ENCODE measurements at places on chromosomes 5 and 9. TPM values are rescaled to one million over a fixed set of nuclear protein-coding genes. Genes with fewer than 3 reads are reported as not detected.
A peak's percentile ranks its signal among the peaks of the same experiment; 100 is the strongest.

DNA sequence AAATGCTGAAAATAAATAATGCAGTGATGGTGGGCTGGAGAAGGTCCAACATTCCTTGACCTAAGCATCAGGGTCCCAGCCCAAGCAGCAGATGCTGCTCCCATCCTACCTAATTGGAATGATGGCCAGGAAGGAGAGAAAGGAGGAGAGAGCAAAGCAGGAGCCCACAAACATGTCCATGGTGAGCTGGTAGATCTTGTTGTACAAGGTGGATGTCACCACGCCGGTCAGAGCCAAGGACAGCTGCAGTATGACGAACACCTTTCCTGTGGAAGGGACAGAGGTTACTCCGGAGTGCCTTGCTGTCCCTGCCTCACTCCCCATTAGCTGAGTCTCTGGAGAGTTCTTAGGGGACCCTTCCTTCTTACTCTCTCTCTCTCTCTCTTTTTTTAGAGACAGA, 4.3 kb downstream of the SLC46A2 start:
- no peak overlapping the region for H3K27ac ChIP-seq
- peaks cover 4% of the 10 kb centered on the region for H3K4me1 ChIP-seq
- H3K27me3 ChIP-seq = peaks cover 15% of the 10 kb centered on the region
- no peak overlapping the region for H3K4me3 ChIP-seq

- H3K27ac ChIP-seq = no peak overlapping the region
- no peaks in the 10 kb centered on the region for H3K36me3 ChIP-seq
- H3K4me3 ChIP-seq = no peak overlapping the region
- no peaks in the 10 kb centered on the region for H3K27me3 ChIP-seq
- DNase-seq = no peak
Observed at GRCh38 chr9:94627287-94627686, 12.0 kb downstream of the FBP1 start.

DNA sequence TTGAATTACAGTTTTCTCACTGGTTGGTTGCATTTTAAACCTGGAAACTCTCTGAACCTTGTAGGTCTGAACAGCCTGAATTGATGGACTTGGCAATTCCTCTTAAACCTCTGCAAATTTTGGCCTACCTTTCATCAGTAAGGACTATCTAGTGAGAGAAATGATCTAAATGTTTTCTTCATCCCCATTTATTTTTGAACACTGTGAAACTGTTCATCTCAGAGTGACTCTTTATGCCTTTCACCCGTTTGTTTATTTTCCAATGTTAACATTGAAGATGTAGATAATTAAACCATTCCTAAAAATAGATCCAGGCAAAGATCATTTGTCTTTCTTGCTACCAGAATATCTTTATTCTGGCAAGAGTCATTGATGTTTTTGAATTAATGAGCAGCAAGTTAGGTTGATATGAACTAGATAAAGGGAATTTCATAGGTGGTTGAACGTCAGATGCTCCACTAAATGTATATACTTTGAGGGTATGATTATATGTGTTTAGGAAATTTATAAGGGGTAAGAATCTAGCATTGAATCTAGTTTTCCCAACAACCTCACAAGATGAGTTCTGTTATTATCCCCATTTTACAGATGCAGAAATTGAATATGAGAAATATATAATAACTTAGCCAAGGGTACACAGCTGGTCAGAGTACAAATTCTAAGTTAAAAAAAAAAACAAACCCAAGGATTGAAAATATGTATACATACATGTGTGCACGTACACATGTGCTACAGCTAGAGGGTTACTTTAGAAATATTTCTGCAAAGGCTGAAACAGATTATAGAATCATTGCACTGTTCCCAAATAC, 3.4 kb downstream of the CPEB4 start:
- peak overlapping the region; percentile 23 for H3K4me3 ChIP-seq
- peak overlapping the region; percentile 62 for H3K27ac ChIP-seq
- no peaks in the 10 kb centered on the region for H3K36me3 ChIP-seq
- no peaks in the 10 kb centered on the region for H3K27me3 ChIP-seq

- peak overlapping the region; percentile 6 for H3K27ac ChIP-seq
- no peaks in the 10 kb centered on the region for H3K27me3 ChIP-seq
- DNase-seq = no peak
- peaks cover 16% of the 10 kb centered on the region for H3K4me1 ChIP-seq
- no peaks in the 10 kb centered on the region for H3K36me3 ChIP-seq
Observed at GRCh38 chr9:72564479-72565281, 43.3 kb downstream of the TMC1 start.

DNA sequence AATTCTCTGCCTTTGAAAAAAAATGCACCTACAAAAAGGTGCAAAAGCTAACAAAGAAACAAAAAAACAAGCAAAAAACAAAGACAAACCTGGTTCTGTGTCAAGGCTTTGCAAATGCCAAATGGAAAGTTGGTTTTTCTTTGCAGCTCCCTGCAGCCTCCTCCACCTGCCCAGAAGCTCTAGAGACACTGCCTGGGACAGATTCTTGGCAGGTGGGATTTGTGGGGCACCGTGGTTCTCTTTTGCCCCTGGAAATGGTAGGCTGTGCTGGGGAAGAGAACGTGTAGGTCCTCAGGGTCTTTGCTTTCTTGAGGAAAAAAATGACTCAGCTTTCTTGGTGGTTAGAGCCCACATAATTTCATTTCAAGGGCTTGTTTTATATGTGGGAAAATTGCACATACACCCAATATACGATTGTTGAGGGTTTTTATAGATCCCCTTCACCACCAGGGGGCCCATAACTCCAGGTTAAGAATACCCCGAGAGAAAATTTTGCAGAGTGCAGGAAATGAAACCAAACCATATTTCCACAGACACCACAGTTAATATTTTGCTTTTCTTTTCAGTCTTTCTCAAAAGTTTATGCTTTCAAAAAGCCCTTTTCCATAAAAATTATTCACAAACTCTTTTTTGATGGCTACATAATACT, 58.7 kb downstream of the NXNL2 start:
- DNase-seq = peak; percentile 47
- no peaks in the 10 kb centered on the region for H3K27me3 ChIP-seq
- no peaks in the 10 kb centered on the region for H3K4me1 ChIP-seq
- H3K4me3 ChIP-seq = no peak overlapping the region
- no peak overlapping the region for H3K27ac ChIP-seq
- no peaks in the 10 kb centered on the region for H3K36me3 ChIP-seq

GRCh38 chr9:80378669-80379293, 807.0 kb downstream of the TLE4 start:
- DNase-seq = no peak
- no peak overlapping the region for H3K4me3 ChIP-seq
- H3K27me3 ChIP-seq = no peaks in the 10 kb centered on the region
- H3K27ac ChIP-seq = no peak overlapping the region
- H3K36me3 ChIP-seq = no peaks in the 10 kb centered on the region
- H3K4me1 ChIP-seq = no peaks in the 10 kb centered on the region

DNA sequence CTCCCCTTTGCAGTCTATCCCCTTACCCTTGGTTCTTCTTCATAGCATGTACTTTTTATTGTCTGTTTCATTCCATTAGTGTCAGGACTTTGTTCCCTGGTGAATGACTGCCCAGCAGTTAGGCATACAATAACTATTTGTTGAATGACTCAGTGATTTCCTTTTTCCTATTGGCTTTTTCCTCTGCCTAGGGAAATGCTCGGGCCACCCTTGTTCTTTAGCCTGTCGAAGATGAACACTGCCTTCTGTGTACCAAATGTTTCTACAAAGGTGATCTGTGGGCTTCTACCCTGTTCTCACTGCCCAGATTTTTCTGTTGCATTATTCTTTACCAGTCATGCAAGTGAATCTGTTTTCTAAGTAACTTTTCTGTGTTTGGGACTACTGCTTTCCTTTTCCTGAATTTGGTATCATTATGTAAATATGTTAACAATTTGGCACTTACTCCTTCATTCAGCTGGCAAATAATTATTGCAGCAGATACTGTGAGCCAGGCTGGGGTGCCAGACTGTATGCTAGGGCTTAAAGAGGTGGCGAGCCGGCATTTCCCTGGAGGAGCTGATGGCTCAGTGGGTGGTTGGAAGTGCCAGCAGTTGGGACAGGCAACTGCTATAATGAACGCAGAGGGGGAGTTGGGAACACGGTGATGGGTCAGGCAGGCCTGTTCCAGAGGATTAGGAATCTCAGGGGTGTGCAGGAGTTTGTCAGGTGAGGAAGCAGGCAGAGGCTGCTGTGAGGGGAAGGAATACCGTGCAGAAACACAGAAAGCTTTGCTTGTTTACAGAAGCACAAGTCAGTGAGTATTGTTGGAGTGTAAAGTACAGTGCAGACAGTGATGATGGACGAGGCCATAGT, 30.6 kb downstream of the KDM4C start:
- H3K27ac ChIP-seq = peak overlapping the region; percentile 68
- H3K4me1 ChIP-seq = peaks cover 12% of the 10 kb centered on the region
- H3K36me3 ChIP-seq = no peaks in the 10 kb centered on the region
- H3K4me3 ChIP-seq = no peak overlapping the region
- H3K27me3 ChIP-seq = no peaks in the 10 kb centered on the region

The FAM153A gene
- total RNA-seq = 13.3 TPM

The OR1Q1 gene
- total RNA-seq = not detected

The EIF4E1B gene
- total RNA-seq = not detected

The CLIC3 gene
- total RNA-seq = 120 TPM

The ENC1 gene
- 11.7 TPM for total RNA-seq

The DBH gene
- total RNA-seq = 0.22 TPM

All from tibial nerve (tissue), 4 donors.